ENCODE measurements at places on chromosomes 2 and 18. TPM values are rescaled to one million over a fixed set of nuclear protein-coding genes. Genes with fewer than 3 reads are reported as not detected.

- DNase-seq: no peak
- H3K27me3 ChIP-seq: no peaks in the 10 kb centered on the region
- no peak overlapping the region for H3K27ac ChIP-seq
These were observed 24.6 kb downstream of the AFTPH start for GRCh38 chr2:64548761-64549160.

DNA sequence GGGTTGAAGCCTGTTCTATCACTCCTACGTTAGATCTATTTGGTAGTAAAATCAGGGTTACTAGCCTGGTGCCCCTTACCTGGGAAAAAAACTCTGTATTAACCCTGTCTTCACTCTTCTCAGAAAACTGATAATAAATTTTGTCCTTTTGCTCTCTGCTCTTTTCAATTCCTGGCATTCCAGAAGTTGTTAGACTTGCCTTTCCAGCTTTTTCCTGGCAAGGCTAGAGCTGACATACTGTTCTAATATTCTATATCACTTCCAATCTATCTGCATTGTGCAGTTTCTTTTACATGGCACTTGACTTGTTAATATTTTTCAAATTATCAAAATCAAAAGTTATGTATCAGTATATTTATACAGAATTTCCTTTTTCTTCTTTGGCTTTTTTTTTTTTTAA lies 162.2 kb downstream of the FIGN start:
- no peaks in the 10 kb centered on the region for H3K4me1 ChIP-seq
- no peak overlapping the region for H3K4me3 ChIP-seq
- no peak overlapping the region for H3K27ac ChIP-seq
- H3K27me3 ChIP-seq: peaks cover 2% of the 10 kb centered on the region

- no peaks in the 10 kb centered on the region for H3K36me3 ChIP-seq
- DNase-seq: peak; percentile 91
- no peak overlapping the region for H3K4me3 ChIP-seq
- peaks cover 22% of the 10 kb centered on the region for H3K4me1 ChIP-seq
- H3K27ac ChIP-seq: peak overlapping the region; percentile 66
These were observed 1.5 kb upstream of the FLACC1 start for GRCh38 chr2:201358684-201359083.

- peak; percentile 32 for DNase-seq
- H3K4me3 ChIP-seq: no peak overlapping the region
- no peaks in the 10 kb centered on the region for H3K36me3 ChIP-seq
- peaks cover 11% of the 10 kb centered on the region for H3K4me1 ChIP-seq
- H3K27me3 ChIP-seq: no peaks in the 10 kb centered on the region
- H3K27ac ChIP-seq: peak overlapping the region; percentile 36
These were observed 38.0 kb upstream of the ERMN start for GRCh38 chr2:157363612-157364101.

DNA sequence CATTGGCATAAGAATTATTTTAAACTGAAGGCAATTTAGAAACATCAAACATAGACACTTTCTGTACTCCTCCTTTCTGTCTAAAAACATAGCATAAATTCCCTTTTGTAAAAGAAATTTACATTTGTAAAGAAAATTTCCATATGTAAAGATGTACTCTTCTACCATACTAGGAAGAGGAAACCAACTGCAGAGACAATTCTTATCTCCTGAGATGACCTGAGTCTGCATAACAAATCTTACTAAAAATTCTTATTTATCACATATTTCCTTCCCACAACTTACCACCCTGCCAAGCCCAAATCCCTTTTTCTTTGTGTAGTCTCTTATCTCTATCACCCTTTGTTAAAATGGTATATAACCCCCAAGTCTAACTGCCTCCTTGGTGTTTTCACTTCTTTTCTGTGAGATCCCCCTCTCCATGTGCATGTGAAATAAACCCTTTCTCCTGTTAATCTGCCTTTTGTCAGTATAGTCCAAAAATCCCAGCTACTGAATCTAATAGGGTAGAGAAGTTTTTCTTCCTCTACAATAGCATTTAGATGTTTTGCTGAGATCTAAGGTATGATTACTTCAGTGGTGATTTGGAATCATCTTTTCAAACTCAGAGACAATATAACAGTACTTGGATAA lies 81.0 kb downstream of the CHN1 start:
- no peak overlapping the region for H3K4me3 ChIP-seq
- no peaks in the 10 kb centered on the region for H3K4me1 ChIP-seq
- H3K27ac ChIP-seq: no peak overlapping the region
- DNase-seq: no peak
- H3K36me3 ChIP-seq: no peaks in the 10 kb centered on the region

DNA sequence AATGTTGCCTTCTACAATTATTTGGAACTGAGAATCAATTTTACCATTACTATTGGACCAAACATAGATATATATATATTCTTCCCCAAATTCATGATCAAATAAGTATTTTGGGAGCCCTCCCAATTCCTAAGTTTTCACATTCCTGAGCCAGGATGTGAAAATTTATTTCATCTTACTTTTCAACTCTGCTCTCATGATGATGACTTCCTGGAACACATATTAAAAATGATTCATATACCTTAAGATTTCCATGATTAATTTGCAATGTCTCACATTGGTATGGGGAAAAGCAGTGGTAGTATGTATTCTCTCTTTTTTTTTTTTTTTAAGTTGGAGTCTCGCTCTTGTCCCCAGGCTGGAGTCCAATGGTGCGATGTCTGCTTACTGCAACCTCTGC lies 596.1 kb upstream of the ZEB2 start:
- H3K27ac ChIP-seq: no peak overlapping the region
- no peak for DNase-seq

Gene TGFA
- total RNA-seq: not detected

Gene KCNS3
- total RNA-seq: 2.7 TPM

Gene VWA3B
- 0.59 TPM for total RNA-seq

DNA sequence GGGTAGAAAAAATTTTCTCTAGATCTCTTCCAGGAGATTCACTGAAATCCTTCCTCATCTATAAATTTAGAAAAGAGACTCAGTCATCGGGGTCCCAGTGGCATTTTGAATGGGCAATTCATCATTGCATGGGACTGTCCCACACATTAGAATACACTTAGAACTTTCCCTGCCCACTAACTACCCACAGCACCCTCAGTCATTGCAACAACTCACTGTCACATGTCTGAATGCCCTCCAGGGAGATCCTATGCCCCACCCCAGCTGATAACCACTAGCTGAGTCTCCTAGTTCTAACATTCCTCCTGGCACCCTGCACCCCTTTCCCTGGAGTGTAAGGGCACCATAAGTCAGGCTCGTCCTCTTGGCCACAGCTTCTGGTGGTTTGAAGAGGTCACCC lies 89.6 kb downstream of the INSIG2 start:
- H3K27me3 ChIP-seq: no peaks in the 10 kb centered on the region
- H3K36me3 ChIP-seq: no peaks in the 10 kb centered on the region
- no peak for DNase-seq
- no peak overlapping the region for H3K27ac ChIP-seq
- H3K4me1 ChIP-seq: no peaks in the 10 kb centered on the region

Gene KIF3C
- 14.4 TPM for total RNA-seq

Gene EVX2
- total RNA-seq: under 0.01 TPM

DNA sequence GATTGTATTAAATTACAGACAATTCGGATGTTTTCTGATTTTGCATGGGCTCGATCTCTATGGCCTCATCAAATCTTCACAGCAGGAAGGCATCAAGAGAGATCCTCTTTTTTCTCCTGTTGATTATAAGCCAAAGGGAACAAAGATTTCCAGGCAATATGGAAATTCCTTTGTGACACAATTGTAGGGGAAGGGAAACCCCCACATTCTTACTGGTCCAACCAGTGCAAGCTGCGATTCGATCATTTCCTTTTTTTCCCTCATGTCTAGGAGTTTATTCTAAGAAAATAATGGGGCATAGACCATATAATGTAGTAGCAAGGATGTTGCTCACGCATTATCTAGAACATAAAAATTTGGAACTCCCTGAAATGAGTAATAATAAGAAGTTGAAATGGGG lies 87.7 kb downstream of the LYPD6 start:
- H3K4me3 ChIP-seq: no peak overlapping the region
- no peak for DNase-seq

Gene AMMECR1L
- 15.6 TPM for total RNA-seq

GRCh38 chr2:119483896-119484718 lies 40.2 kb downstream of the SCTR start:
- DNase-seq: peak; percentile 17

- H3K4me3 ChIP-seq: no peak overlapping the region
- no peaks in the 10 kb centered on the region for H3K36me3 ChIP-seq
- no peaks in the 10 kb centered on the region for H3K4me1 ChIP-seq
- DNase-seq: peak; percentile 76
These were observed 169.2 kb upstream of the HS6ST1 start for GRCh38 chr2:128487650-128488387.

GRCh38 chr18:32867936-32868335 lies 95.1 kb upstream of the KLHL14 start:
- no peak overlapping the region for H3K4me3 ChIP-seq
- no peak for DNase-seq
- no peaks in the 10 kb centered on the region for H3K27me3 ChIP-seq
- no peaks in the 10 kb centered on the region for H3K36me3 ChIP-seq
- no peak overlapping the region for H3K27ac ChIP-seq

DNA sequence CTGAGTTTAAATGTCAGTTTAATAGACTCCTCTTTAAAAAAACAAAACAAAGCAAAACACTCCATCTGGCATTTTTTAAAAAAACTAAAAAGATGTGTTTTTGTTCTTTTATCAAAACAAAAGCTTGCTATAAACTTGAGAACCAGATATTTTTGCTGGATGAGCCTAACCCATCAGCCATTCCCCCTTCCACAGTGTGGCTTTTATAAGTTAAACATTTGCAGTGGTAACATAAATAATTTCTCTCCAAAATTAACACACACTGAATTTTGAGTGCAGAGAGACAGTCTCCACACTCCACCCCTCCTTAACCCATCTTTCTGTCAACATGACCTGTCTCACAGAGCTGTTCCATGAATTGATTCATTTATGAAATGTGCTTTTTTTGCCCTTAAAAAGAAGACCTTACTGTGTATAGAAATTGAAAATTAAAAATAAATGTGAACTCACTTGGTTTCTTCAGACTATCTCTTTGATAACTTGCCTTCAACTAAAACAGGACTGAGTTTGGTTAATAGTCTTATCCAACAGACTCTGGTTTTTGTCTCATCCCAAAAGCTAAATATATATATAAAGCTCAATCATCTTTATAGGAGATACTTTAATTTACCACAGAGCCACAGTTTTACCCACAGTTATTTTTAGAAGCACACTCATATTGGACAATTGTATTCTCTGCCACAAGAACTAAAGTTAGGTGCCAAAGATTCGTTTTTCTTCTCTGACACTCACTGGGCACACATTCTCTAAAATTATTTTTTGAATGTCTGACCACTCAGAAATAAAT lies 64.8 kb upstream of the STK39 start:
- no peaks in the 10 kb centered on the region for H3K36me3 ChIP-seq
- no peak overlapping the region for H3K4me3 ChIP-seq
- no peak overlapping the region for H3K27ac ChIP-seq
- peak; percentile 1 for DNase-seq

DNA sequence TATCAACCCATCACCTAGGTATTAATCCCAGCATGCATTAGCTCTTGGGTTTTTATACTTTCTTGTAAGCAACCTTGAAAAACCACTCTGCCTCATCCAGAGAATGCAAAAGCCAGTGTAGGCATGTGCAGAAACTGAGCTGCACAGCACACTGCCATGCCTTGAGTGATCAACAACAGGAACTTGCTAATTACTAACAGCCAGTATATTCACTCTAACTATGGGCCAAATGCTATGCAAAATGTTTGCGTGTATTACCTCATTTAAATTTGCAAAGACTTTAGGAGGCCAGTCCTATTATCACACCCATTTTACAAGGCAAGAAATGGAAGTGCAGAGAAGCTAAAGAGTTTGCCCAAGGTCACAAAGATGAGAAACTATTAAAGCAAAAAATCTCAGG lies 169.8 kb downstream of the PID1 start:
- H3K27ac ChIP-seq: no peak overlapping the region
- no peaks in the 10 kb centered on the region for H3K4me1 ChIP-seq
- no peaks in the 10 kb centered on the region for H3K27me3 ChIP-seq
- no peaks in the 10 kb centered on the region for H3K36me3 ChIP-seq

Gene REG3A
- not detected for total RNA-seq

- H3K27ac ChIP-seq: no peak overlapping the region
- no peak overlapping the region for H3K4me3 ChIP-seq
- no peaks in the 10 kb centered on the region for H3K27me3 ChIP-seq
- H3K36me3 ChIP-seq: no peaks in the 10 kb centered on the region
- no peaks in the 10 kb centered on the region for H3K4me1 ChIP-seq
These were observed 7.3 kb upstream of the VAPA start for GRCh38 chr18:9906481-9906880.

- no peak overlapping the region for H3K4me3 ChIP-seq
- no peak overlapping the region for H3K27ac ChIP-seq
- peaks cover 4% of the 10 kb centered on the region for H3K27me3 ChIP-seq
- DNase-seq: no peak
- H3K4me1 ChIP-seq: peaks cover 3% of the 10 kb centered on the region
These were observed 26.8 kb upstream of the MC5R start for GRCh38 chr18:13797157-13797611.

- DNase-seq: peak; percentile 93
- peak overlapping the region; percentile 35 for H3K4me3 ChIP-seq
- H3K4me1 ChIP-seq: peaks cover 26% of the 10 kb centered on the region
- H3K36me3 ChIP-seq: no peaks in the 10 kb centered on the region
- peak overlapping the region; percentile 88 for H3K27ac ChIP-seq
- H3K27me3 ChIP-seq: no peaks in the 10 kb centered on the region
These were observed 222.1 kb downstream of the MTX2 start for GRCh38 chr2:176491172-176491904.

DNA sequence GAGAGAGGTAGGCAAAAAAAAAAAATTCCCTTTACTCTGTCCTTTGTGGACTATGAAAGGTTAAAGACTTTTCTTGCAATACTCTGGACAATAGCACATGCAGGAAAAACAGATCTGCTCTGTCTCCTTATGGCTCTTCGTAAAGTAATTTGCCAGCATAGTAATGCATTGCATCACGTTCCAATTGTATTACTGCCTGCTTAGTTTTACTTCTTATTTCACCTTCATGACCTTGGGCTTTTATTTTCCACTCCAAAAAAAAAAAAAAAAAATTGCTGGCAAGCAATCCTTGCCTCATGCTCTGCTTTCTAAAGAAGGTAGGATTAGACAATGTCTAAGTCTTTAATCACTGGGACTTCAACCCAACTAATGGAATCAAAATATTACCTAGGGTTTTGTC lies 1802.7 kb downstream of the SUCLG1 start:
- H3K4me1 ChIP-seq: no peaks in the 10 kb centered on the region
- H3K27ac ChIP-seq: no peak overlapping the region
- no peak for DNase-seq

GRCh38 chr2:61841286-61841685 lies 12.6 kb downstream of the FAM161A start:
- no peaks in the 10 kb centered on the region for H3K36me3 ChIP-seq
- H3K27ac ChIP-seq: no peak overlapping the region
- H3K27me3 ChIP-seq: no peaks in the 10 kb centered on the region

GRCh38 chr2:180412219-180412618 lies 405.1 kb upstream of the CWC22 start:
- no peaks in the 10 kb centered on the region for H3K27me3 ChIP-seq
- H3K4me3 ChIP-seq: no peak overlapping the region
- DNase-seq: no peak
- H3K27ac ChIP-seq: no peak overlapping the region

All from osteoblast (primary cell).